CD8-positive, alpha-beta memory T cell (primary cell): ENCODE measurements at places on chromosomes 13 and 19. TPM values are rescaled to one million over a fixed set of nuclear protein-coding genes. Genes with fewer than 3 reads are reported as not detected.

PRDX2 gene
- total RNA-seq = 183 TPM

- H3K27me3 ChIP-seq = no peaks in the 10 kb centered on the region
- no peak overlapping the region for H3K27ac ChIP-seq
- no peak overlapping the region for H3K4me3 ChIP-seq
- no peaks in the 10 kb centered on the region for H3K36me3 ChIP-seq
Measured at GRCh38 chr13:71644579-71644978, 222.4 kb downstream of the DACH1 start.

ARL11 gene
- total RNA-seq = 0.20 TPM

- H3K27me3 ChIP-seq = no peaks in the 10 kb centered on the region
- H3K4me1 ChIP-seq = no peaks in the 10 kb centered on the region
- peak overlapping the region; percentile 31 for H3K27ac ChIP-seq
- H3K36me3 ChIP-seq = no peaks in the 10 kb centered on the region
- DNase-seq = peak; percentile 76
- peak overlapping the region; percentile 79 for H3K4me3 ChIP-seq
Measured at GRCh38 chr19:17292301-17293074, 10.7 kb downstream of the ABHD8 start.

- no peaks in the 10 kb centered on the region for H3K27me3 ChIP-seq
- no peak overlapping the region for H3K4me3 ChIP-seq
- DNase-seq = no peak
- no peaks in the 10 kb centered on the region for H3K4me1 ChIP-seq
- no peaks in the 10 kb centered on the region for H3K36me3 ChIP-seq
- no peak overlapping the region for H3K27ac ChIP-seq
Measured at GRCh38 chr13:22121146-22121739, 450.4 kb downstream of the FGF9 start.

SEMA6B gene
- total RNA-seq = 0.91 TPM
